ENCODE measurements at places on chromosomes 3 and 15.
A peak's percentile ranks its signal among the peaks of the same experiment; 100 is the strongest.

DNA sequence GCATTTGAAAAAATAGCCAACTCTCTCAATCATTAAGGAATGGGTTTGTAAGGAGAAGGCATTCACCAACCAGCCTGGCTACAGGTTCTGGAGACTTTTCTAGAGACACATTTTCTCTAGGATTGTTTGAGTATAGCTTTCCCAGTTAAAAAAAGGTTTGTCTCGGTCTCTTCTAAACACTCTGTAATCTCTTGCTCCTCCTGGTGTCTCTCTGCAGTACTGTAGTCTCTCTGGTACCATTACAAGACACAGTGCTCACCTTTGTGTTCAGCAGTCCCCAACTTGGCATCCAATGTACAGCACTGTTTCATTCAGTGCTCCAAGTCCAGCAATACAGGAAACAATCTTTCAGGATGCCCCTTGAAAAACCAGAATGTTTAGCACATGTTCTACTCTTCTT lies 534.4 kb downstream of the ZNF385D start:
- H3K27ac ChIP-seq, result no peak overlapping the region
- no peaks in the 10 kb centered on the region for H3K27me3 ChIP-seq
- H3K36me3 ChIP-seq, result no peaks in the 10 kb centered on the region
- no peak overlapping the region for H3K4me3 ChIP-seq

DNA sequence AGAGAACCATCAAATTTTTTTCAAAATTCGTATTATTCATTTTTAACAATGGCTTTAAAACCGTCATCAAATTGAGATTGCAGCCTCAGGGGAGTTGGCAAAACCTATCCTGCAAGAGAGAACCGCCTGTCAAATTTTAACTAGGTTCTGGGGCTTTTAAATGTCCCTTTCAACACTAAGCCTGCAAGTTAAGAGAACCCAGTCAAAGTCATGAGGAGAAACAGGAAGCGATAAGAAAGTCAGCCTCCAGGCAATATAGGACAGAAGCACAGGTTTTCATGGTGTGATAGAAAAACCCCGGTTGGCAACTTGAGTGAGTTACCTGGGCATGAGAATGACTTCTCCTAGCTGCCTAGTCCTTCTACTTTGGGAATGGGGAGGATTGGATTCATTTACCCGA lies 59.8 kb downstream of the CPNE4 start:
- no peak overlapping the region for H3K4me3 ChIP-seq
- H3K27ac ChIP-seq, result no peak overlapping the region
- H3K27me3 ChIP-seq, result no peaks in the 10 kb centered on the region
- H3K4me1 ChIP-seq, result no peaks in the 10 kb centered on the region
- H3K36me3 ChIP-seq, result no peaks in the 10 kb centered on the region

GRCh38 chr15:94582368-94582767 lies 351.0 kb downstream of the MCTP2 start:
- no peaks in the 10 kb centered on the region for H3K4me1 ChIP-seq
- H3K4me3 ChIP-seq, result no peak overlapping the region
- peak; percentile 3 for DNase-seq
- no peaks in the 10 kb centered on the region for H3K36me3 ChIP-seq
- no peaks in the 10 kb centered on the region for H3K27me3 ChIP-seq
- H3K27ac ChIP-seq, result no peak overlapping the region

- H3K4me1 ChIP-seq, result peaks cover 15% of the 10 kb centered on the region
Observed at GRCh38 chr3:123090728-123091531, 24.1 kb downstream of the PDIA5 start.

DNA sequence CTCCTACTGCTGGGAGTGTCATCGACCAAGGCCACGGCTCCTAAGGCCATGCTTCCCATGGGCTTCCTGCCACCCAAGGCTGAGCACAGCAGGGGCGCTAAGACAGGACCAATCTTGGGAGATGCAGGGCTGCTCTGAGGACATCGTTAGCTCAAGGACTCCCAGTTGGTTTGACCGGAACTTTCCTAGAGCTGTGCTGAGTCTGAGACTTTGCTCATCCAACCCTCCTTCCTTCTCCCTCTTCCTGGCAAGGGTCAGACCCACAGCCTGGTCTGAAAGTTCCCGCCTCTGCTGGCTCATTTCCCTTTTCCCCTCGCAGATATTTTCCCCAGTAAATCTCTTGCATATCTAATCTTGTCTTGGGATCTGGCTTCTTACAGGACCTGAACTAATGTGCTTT lies 57.2 kb downstream of the EPHB3 start:
- peaks cover 17% of the 10 kb centered on the region for H3K27me3 ChIP-seq
- H3K4me1 ChIP-seq, result no peaks in the 10 kb centered on the region
- no peak overlapping the region for H3K4me3 ChIP-seq
- no peak overlapping the region for H3K27ac ChIP-seq
- DNase-seq, result no peak

DNA sequence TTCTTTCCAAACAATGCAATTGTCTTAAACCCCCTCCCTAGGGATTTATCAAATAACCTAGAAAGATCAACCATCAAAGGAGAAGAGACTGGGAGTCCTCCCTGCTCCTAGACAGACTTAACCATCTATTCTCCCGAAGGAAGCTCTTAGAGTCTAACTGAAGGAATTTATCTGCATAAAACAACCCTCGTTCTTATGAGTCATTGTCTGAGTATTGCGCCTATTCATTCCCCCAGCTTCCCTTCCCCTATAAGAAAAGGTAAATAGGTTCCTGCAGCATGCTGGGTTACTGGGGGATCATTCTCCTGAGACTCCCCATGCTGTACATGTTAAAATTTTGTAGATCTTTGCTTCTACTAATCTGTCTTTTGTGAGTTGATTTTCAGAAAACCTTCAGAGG lies 412.7 kb downstream of the OCA2 start:
- no peaks in the 10 kb centered on the region for H3K4me1 ChIP-seq
- peak; percentile 4 for DNase-seq
- no peak overlapping the region for H3K27ac ChIP-seq
- H3K36me3 ChIP-seq, result no peaks in the 10 kb centered on the region
- H3K4me3 ChIP-seq, result no peak overlapping the region

- H3K27ac ChIP-seq, result no peak overlapping the region
- H3K4me1 ChIP-seq, result no peaks in the 10 kb centered on the region
- 0 out of 2 replicates have a peak, but pooled peaks cover 4% of the 10 kb centered on the region for H3K36me3 ChIP-seq
- DNase-seq, result no peak
- no peak overlapping the region for H3K4me3 ChIP-seq
Observed at GRCh38 chr3:182937293-182938051, 42.9 kb downstream of the DCUN1D1 start.

- no peak overlapping the region for H3K27ac ChIP-seq
- H3K27me3 ChIP-seq, result no peaks in the 10 kb centered on the region
- no peak for DNase-seq
- H3K36me3 ChIP-seq, result no peaks in the 10 kb centered on the region
- no peaks in the 10 kb centered on the region for H3K4me1 ChIP-seq
Observed at GRCh38 chr15:95829062-95829461, 501.4 kb upstream of the NR2F2 start.

- no peak for DNase-seq
- no peaks in the 10 kb centered on the region for H3K4me1 ChIP-seq
- H3K36me3 ChIP-seq, result no peaks in the 10 kb centered on the region
- H3K27me3 ChIP-seq, result no peaks in the 10 kb centered on the region
- no peak overlapping the region for H3K4me3 ChIP-seq
Observed at GRCh38 chr3:65265942-65266590, 578.3 kb upstream of the ADAMTS9 start.

DNA sequence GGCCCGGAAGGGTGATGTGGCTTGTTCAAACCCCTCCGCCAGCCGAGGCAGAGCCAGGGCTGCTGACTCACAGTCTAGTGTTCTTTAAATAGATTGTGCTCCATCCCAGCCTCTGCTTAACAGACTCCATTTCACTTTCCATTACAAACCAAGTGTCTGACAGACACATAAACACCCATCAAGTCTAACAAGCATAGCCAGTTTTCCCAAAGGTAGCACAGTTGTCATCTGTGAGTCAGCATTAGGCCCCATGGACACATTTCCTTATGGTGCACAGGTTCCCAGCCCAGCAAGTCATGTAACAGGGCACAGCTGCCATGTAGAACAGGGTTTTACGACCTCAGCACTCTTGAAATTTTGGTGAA lies 109.9 kb upstream of the RAP2B start:
- peak; percentile 95 for DNase-seq
- H3K4me1 ChIP-seq, result peaks cover 21% of the 10 kb centered on the region
- peak overlapping the region; percentile 81 for H3K27ac ChIP-seq
- H3K4me3 ChIP-seq, result peak overlapping the region; percentile 36
- H3K36me3 ChIP-seq, result no peaks in the 10 kb centered on the region

- no peak for DNase-seq
- H3K27me3 ChIP-seq, result no peaks in the 10 kb centered on the region
- H3K4me3 ChIP-seq, result no peak overlapping the region
Observed at GRCh38 chr15:31265871-31266711, 60.5 kb upstream of the KLF13 start.

DNA sequence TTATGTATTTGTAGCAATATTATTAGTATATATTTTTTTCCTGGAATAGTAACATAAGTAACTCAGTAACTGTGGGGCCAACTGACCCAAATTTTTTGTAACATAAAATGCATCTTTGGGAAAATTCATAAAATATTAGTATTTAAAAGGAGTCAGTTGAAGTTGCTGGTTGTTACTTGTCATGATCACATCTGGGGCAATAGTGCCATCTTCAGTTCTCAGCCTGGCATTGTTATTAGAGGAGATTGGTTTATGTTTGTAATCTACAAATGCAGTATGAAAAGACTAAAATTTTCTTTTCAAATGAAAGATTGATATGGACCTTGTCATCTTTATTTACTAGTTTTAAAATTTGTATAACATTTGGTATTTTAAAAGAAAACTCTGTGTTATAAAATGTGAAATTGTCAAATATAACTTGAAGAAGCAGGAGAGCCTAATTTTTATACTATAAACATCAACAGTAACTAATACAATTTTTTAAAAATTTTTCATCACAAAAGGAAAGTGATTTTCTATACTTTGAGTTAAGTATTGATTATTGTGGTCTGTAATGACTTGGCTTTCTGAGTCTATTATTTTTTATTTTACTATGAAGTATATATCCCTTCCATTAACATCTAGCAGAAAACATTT lies 38.8 kb upstream of the MLF1 start:
- H3K4me1 ChIP-seq, result peaks cover 5% of the 10 kb centered on the region
- no peaks in the 10 kb centered on the region for H3K36me3 ChIP-seq
- DNase-seq, result peak; percentile 67
- H3K27me3 ChIP-seq, result no peaks in the 10 kb centered on the region
- H3K27ac ChIP-seq, result no peak overlapping the region
- no peak overlapping the region for H3K4me3 ChIP-seq

GRCh38 chr15:36671017-36671416 lies 91.6 kb downstream of the CDIN1 start:
- H3K36me3 ChIP-seq, result no peaks in the 10 kb centered on the region
- H3K4me3 ChIP-seq, result no peak overlapping the region
- H3K27ac ChIP-seq, result no peak overlapping the region
- H3K4me1 ChIP-seq, result no peaks in the 10 kb centered on the region
- no peaks in the 10 kb centered on the region for H3K27me3 ChIP-seq
- no peak for DNase-seq

DNA sequence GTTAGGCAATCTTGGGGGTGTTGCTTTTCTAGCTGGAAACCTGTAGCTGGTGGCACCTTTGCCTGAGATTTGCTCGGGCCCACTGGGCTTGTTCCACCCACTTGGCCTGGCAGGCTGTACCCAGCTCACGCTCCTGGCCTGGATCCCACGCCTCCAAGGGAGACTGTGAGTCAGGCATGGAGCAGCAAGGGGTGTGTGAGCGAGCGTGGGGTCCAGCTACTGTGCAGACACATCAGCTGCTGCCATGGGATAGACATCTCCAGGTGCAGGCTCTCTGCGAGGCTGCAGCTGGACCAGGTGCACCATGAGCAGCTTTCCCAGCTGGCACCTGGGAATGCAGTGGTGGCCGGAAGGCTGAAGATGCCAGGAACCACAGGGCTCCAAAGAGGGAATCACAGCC lies 36.0 kb downstream of the NR1D2 start:
- DNase-seq, result no peak
- no peak overlapping the region for H3K4me3 ChIP-seq
- peaks cover 7% of the 10 kb centered on the region for H3K36me3 ChIP-seq
- H3K27ac ChIP-seq, result no peak overlapping the region
- no peaks in the 10 kb centered on the region for H3K27me3 ChIP-seq

- H3K27me3 ChIP-seq, result no peaks in the 10 kb centered on the region
- no peaks in the 10 kb centered on the region for H3K4me1 ChIP-seq
- H3K27ac ChIP-seq, result no peak overlapping the region
- no peak overlapping the region for H3K4me3 ChIP-seq
- DNase-seq, result no peak
Observed at GRCh38 chr3:22088204-22088603, 337.2 kb upstream of the ZNF385D start.

DNA sequence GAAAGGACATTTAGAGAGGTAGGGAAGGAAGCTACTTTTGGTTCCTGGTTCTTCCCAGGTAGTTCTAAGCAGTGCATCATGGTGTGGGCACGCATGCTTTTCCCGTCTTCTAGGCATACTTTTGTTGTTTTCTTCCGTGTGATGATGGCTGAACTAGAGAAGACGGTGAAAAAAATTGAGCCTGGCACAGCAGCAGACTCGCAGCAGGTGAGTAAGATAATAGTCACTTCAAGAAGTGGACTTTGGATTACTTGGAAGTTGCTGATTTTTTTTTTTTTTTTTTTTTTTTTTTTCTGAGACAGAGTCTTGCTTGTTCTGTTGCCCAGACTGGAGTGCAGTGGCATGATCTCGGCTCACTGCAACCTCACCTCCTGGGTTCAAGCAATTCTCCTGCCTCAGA lies 17.9 kb downstream of the FANCD2OS start:
- H3K36me3 ChIP-seq, result no peaks in the 10 kb centered on the region
- no peaks in the 10 kb centered on the region for H3K27me3 ChIP-seq
- H3K27ac ChIP-seq, result no peak overlapping the region
- H3K4me1 ChIP-seq, result no peaks in the 10 kb centered on the region

GRCh38 chr15:67690936-67691335 lies 134.4 kb upstream of the SKOR1 start:
- H3K4me3 ChIP-seq, result no peak overlapping the region
- no peak overlapping the region for H3K27ac ChIP-seq
- no peaks in the 10 kb centered on the region for H3K27me3 ChIP-seq
- peak; percentile 35 for DNase-seq
- no peaks in the 10 kb centered on the region for H3K4me1 ChIP-seq

DNA sequence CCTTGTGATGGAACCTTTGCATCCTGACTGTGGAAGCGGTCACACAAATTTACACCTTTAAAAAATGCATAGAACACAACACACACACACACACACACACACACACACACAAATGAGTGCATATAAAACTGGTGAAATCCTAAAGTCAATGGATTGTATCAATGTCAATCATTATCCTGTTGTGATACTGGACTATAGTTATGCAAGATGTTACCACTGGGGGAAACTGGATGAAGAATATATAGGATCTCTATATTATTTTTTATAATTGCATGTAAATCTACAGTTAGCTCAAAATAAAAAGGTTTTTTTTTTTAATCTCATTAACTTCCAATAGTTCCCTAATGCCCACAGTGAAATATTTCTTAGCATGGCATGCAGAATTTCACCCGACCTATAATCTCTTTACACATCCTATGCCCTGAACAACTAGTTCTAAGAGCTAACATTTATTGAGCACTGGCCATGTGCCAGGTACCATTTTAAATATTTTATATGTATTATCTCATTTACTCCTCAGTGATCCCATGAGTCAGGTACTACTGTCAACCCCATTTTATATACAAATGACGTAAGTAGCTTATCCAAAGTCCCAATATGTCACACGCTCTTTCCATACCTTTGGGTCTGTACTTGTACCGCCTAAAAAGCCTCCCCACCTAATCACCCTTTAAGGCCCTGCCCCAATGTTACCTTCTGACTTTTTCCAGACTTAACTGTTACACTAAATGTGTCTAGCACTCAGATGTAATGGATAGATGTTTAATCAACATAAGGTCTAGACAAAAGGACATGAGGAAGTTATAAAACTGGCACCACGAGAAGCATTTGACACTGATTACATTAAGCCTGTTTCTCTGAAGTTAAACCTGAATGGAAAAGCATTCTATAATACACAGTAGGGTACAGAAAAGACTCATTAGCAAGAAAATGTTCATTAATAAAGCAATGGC lies 5.5 kb downstream of the ABCC5 start:
- H3K36me3 ChIP-seq, result peaks cover 21% of the 10 kb centered on the region
- no peaks in the 10 kb centered on the region for H3K27me3 ChIP-seq
- H3K4me1 ChIP-seq, result peaks cover 16% of the 10 kb centered on the region
- no peak overlapping the region for H3K4me3 ChIP-seq
- no peak for DNase-seq
